Germinal center (tissue), 1 donor: ENCODE measurements at places on chromosomes 4 and X.

GRCh38 chrX:96692454-96692853, 7.8 kb downstream of the DIAPH2 start:
- no peak for DNase-seq

GRCh38 chr4:183993676-183994075, 88.6 kb downstream of the STOX2 start:
- DNase-seq, result no peak

DNA sequence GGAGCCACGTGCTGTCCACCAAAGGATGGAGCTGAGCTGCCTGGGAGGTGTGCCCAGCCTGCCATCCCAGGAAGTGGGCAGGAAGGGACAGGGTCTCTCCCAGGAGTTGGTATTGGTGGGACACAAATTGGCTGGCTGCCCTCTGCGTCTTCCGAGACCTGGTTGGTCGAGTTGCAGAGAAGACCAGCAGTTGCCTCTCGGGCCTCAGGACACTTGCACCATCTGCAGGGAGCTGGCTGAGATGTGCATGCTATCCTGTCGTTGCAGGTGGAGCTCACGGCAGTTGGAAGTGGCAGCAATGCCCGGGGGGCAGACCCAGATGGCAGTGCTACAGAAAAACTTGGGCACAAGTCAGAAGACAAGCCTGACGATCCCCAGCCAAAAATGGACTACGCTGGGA, 30.2 kb downstream of the BCORL1 start:
- DNase-seq, result no peak

GRCh38 chr4:55154290-55154880, 29.0 kb upstream of the KDR start:
- DNase-seq, result no peak

- DNase-seq, result peak; percentile 28
These were observed 119.7 kb downstream of the NFKB1 start for GRCh38 chr4:102620697-102621497.

DNA sequence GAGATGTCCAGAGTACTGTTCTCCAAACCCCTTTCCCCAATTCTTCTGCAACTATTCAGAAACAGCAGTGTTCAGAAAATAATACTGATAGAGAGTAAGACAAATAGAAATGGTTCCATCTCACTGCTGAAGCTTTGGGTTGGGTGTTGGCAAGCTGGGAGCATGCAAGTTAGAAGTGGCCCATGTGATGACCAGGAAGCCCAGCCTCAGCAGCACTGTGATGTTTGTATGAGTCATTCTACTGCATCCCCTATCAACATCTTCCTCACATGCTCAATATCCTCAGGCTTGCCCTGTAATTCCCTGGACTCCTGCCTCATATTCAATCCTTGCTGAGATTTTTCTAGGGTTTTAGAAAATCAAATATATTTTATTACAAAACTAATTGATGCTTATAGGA, 96.5 kb downstream of the CHRDL1 start:
- DNase-seq, result no peak

- DNase-seq, result no peak
These were observed 208.1 kb upstream of the PPP3CA start for GRCh38 chr4:101555341-101555880.

GRCh38 chrX:10990976-10991375, 120.2 kb upstream of the HCCS start:
- DNase-seq, result no peak

- DNase-seq, result no peak
These were observed 1228.9 kb downstream of the PCDH7 start for GRCh38 chr4:31949045-31949444.

- no peak for DNase-seq
These were observed 33.6 kb downstream of the GRIA3 start for GRCh38 chrX:123217728-123218127.

- DNase-seq, result no peak
These were observed 118.0 kb downstream of the SOWAHB start for GRCh38 chr4:76779740-76780459.

GRCh38 chrX:154098551-154098950, 1.0 kb upstream of the MECP2 start:
- no peak for DNase-seq
